ENCODE measurements at places on chromosomes 13 and 19.

DNA sequence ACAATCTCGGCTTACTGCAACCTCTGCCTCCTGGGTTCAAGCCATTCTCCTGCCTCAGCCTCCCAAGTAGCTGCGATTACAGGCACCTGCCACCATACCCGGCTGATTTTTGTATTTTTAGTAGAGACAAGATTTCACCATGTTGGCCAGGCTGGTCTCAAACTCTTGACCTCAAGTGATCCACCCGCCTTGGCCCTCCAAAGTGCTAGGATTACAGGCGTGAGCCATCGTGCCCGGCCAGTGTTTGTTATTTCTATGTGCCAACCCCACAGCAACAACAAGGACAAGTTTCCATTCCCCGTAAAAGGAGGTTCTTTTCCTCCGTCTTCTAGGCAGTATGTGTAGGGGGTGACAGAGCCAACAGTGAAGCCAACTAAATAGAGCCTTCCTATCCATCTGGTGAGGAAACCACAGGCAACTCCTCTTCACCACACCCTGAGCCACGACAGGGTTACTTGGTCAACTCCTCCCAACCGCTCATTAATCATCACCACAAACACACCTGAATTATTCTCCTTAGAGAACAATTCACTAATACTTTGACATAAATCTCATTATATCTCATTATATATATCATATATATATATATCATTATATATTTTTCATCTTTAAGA lies 25.5 kb downstream of the FOXO1 start:
- no peak for DNase-seq

DNA sequence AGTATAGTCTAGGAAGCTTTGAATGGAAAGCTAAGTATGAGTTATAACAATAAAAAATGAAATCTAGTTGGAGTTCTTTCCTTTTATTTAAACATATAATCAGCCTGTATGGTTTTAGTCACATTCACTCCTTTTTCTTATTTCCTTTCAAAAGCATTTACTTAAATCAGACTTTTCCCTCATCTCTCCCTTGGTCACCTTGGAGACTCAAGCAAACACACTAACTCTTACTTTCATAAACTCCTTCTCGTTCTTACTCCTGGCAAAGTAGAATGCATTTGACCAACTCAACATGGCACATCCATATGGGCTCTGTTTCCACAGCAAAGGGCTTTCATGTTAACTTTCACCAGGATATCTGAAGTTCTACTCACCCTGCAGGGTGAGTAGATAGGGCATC lies 400.0 kb downstream of the LMO7 start:
- DNase-seq: no peak

DNA sequence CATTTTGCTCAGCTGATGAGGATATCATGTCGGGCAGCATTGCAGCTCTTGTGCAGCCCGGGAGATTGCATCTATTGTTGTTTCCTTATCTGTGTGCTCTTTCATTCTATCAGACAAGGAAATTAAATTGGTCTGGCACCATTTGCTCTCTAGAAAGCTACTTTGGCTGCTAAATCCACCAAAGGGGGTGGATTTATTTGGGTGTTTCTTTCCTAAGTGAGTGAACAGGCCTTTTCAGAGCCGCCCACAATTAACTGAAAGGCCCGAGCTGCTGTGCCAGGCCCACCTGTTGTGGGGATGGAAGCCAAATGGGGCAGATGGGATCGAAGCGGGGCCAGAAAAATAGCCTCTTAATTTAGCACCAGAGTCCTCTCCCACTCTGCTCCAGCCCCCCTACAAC lies 99.4 kb downstream of the DNAJC15 start:
- no peak for DNase-seq

DNA sequence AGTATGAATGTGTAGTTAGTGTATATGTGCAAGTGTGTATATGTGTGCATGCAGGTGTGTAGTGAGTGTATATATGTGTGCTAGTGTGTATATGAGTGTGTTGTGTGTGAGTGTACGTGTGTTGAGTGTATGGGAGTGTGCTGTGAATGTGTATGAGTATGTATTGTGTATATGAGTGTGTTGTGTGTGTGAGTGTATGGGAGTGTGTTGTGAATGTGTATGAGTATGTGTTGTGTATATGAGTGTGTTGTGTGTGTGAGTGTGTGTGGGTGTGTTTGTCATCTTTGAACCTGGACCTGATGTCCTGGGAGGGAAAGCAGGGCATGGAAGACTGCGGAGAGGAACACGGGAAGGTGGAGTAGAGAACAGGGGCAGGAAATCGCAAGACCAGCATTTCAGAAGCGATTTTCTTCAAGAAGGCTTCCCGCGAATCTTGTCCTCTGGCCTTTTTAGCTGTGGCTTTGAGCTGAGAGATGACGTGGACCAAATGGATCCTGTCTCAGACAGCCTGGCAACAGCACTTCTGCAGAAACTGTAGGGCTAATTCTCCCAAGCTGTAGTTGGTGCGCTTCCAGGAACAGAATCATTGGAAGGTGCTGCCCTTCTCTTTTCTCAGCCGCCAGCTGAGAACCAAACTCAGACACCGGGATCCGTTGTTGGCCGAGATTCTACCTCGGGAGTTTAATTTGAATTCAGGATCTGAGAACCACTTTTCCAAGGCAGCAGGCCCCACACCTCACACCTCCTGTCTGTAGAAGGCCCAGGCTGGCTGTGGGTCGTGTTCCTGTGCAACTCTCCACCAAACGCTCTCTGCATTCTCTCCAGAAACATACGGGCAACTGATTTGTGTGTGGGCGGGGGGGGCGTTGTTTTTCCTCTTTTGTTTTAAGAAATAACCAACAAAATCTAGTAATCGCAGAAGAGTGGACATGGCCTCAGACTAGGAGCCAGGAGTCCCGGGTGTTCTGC lies 94.7 kb upstream of the RAP2A start:
- DNase-seq: peak; percentile 82

DNA sequence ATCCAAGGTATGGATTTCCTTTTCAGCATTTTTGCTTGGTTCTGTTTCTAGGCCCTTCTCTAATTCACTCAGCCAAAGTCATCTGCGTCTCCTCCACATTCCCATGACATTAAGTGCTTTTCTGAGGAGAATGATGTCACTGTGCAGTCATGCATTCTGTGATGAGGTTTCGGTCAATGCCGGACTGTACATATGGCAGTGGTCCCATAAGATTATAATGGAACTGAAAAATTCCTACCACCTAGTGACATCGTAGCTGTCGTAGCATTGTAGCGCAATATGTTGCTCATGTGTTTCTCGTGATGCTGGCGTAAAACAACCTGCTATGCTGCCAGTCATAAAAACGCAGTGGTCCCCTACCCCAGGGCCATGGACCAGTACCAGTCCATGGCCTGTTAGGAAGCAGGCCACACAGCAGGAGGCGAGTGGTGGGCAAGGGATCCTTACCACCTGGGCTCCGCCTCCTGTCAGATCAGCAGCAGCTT lies 63.4 kb upstream of the TNFRSF19 start:
- no peak for DNase-seq

DNA sequence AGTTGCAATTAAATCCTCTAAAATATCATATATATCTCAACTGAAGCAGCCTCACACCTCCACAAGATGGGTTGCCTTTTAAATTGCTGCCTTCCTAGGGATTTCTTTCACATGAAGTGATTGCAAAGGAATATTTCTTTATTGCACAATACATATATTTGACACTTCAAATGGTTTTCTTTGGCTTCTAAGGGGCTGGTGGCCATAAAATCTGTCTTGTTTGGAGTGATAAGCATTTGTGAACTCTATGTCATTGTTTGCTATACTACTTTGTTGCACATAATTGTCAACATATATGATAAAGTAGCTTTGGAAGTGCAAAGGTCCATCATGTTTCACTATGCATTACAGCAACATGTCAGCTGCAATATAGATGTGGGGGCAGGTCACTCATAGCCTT lies 2380.9 kb downstream of the PCDH9 start:
- DNase-seq: no peak

DNA sequence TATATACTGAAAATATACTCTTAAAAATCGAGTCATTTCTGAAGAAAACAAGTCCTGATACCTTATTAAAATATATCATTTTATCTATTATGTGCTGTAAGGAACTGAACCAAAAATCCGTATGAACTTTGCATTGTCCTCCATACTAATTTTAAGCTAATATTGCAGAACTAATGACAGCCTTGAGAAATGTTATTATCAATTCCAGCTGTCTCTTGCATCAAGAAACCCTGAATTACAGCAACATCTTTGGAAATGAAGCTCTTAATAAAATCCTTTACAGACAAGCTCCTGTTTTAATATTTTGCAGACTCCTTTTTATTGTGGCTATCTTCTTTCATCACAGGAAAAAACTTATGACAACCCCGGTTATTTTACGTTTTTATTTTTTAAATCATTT lies 1335.3 kb downstream of the EFNB2 start:
- DNase-seq: no peak

DNA sequence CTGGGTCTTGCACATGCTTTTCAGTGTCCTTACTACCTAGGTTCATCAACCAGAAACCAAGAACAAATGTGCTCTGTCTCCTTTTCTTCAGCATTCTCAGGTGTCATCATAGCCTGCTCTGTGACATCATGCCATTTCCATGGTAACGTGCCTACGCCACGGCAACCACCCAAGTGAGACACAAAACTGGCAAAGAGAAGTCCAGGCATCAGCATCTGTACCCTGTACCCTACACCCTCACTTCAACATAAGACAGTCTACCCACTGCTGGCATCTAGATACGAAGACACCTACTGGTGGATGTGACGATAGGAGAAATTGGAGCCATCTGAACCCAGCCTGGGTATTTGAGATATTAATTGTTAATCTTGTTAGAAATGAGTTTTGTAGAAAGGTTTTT lies 13.3 kb downstream of the ZC3H4 start:
- DNase-seq: no peak

- no peak for DNase-seq
Measured at GRCh38 chr19:7789447-7789846, 26.4 kb downstream of the CLEC4M start.

- no peak for DNase-seq
Measured at GRCh38 chr19:58218899-58219298, 9.8 kb upstream of the ZNF544 start.

DNA sequence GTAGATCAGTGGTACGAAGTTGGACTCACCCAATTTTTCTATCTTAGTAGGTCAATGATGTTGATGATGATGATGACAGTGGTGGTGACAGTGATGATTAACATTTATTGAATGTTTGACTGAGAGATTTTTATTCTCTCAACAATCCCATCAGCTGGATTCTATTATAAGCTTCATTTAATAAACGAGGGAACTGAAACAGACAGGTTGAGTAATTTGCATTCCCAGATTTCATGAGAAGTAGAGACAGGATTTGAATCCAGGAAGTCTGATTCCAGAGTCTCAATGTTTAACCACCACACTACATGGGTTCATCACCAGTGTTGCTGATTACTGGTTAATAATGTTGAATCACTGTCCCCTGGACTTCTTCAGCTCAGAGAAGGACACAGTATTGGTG lies 168.9 kb downstream of the FLT1 start:
- no peak for DNase-seq

GRCh38 chr13:74620711-74621110 lies 486.5 kb upstream of the KLF12 start:
- no peak for DNase-seq

- no peak for DNase-seq
Measured at GRCh38 chr19:47232422-47233211, 1.6 kb upstream of the BBC3 start.

- DNase-seq: no peak
Measured at GRCh38 chr13:88107570-88107969, 436.4 kb downstream of the SLITRK5 start.

DNA sequence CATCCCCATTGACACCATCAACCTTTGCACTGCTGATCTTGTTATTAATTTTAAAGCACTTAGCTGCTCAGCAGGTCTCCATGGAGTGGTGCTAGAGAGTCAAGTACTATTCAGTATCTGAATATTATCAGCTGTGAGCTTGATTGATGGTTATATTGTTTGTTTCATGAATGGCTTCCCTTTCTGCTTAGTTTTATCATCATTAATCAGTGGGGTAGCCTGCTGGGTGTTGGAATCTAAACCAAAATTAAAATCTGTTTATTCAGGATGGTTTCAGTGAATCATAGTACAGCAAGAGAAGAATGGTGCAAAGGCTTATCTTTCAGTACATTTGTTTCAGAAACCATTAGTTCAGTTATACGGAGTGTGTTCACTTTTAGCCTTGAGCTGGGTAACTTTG lies 42.5 kb upstream of the SCEL start:
- no peak for DNase-seq

GRCh38 chr13:81020010-81020409 lies 679.1 kb upstream of the SPRY2 start:
- no peak for DNase-seq

GRCh38 chr13:103188713-103189326 lies 122.6 kb upstream of the SLC10A2 start:
- DNase-seq: no peak

GRCh38 chr13:30821421-30821820 lies 84.7 kb upstream of the MEDAG start:
- DNase-seq: no peak

DNA sequence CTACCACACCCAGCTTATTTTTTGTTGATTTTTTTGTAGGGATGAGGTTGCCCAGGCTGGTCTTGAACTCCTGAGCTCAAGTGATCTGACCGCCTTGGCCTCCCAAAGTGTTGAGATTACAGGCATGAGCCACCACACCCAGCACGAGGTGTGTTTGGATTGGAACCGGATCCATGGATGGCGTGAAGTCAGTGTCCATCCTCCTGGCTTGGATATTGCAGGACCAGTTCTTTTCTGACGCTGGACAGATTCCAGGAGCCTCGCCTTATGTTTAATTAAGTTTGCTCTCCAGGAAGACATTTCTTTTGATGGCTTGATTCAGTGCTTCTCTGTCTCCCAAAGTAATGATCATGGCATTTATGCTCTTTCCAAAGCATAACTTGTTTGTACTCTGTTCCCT lies 14.4 kb upstream of the RFXAP start:
- no peak for DNase-seq

- DNase-seq: no peak
Measured at GRCh38 chr19:19064811-19065745, 1.3 kb downstream of the SLC25A42 start.

- no peak for DNase-seq
Measured at GRCh38 chr13:52599848-52600603, 42.2 kb upstream of the HNRNPA1L2 start.

DNA sequence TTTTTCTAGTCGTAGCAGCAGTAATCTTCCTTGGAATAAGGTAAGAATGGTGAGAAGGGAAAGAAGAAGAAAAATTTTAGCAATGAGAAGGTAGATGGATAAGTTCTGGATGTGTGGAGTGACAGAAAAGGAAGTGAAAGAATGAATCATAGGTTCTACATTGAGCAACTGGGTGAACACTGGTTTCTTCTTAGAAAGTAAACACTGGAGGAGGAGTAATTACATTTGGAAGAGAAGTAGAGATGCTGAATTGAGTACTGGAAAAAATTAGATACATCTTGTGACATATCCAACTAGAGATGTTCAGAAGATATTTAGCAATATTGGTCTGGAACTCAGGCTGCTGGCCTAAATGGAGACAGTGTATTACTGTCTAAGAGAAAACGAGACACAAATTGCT lies 148.5 kb downstream of the GPC5 start:
- DNase-seq: no peak

GRCh38 chr19:40413291-40413845 lies at the start of gene PRX:
Gene PRX (minus strand): TSS chr19:40413378. CDS start chr19:40407932, 5,446 bp downstream.
- no peak for DNase-seq

GRCh38 chr13:91574766-91575165 lies 176.3 kb downstream of the GPC5 start:
- no peak for DNase-seq

- DNase-seq: no peak
Measured at GRCh38 chr13:48973845-48974431, 1.8 kb upstream of the FNDC3A start.

All from AG09309 (cell line).